ENCODE measurements at places on chromosomes 12 and 14.

DNA sequence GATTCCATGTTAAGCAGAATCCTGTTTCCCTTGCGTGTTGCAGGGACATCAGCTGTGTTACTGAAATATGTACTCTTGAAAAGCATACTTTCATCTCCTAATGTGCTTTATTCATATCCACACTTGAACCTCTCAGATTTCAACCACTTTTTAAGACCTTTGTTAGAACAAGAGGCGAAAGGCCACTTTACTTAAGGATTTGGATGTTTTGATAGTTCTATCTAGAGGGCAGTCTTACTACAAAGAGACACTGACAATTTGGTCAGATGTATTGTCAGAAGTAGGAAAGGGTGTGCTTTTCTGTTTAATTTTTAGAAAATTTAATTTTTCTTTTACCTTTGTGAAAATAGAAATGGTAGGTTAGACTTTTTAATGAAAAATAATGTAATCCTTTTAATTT is 267.9 kb downstream of the TMTC2 start:
- no peak for DNase-seq

DNA sequence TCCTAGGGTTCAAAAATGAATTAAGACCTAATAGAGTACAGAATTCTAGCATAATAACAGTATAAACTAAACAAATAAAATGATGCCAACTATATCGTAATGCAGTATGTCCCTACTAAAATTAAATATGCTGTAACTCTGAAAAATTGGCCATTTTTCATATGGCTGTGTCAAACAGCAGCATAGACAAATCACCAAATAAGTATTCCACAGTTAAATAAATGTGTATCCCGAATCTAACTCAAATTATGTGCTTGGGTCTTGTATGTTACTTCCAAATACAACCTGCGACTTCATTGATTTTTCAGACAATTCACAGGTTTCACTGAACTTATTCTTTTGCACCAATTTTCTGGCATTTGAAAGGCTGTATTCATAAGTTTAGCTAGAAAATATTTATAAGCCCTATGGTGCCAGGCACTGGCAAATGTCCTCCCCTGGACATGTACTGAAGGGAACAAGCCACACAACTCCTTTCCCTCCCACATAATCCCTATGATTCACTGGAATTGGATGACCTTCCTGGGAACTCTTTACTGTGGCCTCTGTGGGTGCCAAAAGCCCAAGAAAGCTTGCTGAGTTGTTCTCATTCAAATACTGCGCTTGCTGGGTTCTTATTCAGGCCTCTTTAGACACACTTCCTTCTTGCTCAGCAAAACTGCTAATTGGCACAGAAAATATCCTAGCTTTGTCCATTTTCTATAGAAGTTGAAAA is 108.8 kb downstream of the KITLG start:
- DNase-seq = peak; percentile 79

DNA sequence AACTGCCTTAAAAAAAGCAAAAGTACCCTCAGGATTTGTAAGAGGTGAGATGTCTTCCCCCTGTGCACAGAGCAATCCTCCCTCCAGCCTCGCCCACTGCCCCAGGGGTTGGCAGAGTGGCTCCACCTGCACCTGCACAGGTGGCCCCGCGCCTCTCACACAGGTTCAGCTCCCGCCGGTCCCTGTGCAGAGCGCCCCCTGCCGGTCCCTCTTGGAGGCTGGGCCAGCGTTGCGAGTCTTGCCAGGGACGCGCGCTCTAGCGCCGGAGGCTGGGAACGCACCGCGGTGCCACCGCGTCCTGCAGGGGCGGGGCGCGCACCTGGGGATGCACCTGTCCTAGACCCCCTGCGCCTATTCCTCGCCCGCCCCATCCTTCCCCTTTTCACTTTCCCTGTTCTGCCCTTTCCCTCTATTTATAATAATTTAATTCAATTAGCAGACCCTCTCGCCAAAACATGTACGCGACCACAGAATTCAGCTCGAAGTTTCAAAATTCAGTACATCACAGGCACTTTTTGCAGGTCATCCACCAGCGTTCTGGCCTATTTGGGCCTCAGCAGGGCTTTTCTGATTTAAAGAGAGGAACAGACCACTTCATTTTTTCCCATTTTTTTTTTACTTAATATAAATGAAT is 618.6 kb downstream of the AACS start:
- DNase-seq = no peak

DNA sequence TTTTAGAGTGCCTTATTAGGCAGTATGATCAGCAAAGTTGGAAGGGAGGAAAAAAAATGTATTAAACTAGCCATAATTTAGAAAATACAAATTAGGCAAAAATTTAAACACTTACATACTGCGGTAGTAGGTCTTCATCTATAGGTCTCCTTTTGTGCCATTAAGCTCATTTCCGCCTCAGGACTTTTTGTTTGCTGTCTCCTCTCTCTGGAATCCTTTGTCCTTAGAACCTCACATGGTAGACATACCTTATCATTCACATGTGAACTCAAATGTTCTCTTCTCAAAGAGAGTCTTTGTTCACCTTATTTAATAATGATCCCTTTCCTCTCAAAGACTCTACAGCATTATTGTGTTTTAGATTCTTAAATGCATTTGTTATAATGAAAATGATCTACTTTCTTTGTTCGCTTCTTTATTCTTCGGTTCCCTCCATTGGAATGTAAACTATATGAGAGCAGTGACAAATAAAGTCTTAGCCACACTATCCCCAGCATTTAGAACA is 14.7 kb downstream of the FANCM start:
- no peak for DNase-seq

DNA sequence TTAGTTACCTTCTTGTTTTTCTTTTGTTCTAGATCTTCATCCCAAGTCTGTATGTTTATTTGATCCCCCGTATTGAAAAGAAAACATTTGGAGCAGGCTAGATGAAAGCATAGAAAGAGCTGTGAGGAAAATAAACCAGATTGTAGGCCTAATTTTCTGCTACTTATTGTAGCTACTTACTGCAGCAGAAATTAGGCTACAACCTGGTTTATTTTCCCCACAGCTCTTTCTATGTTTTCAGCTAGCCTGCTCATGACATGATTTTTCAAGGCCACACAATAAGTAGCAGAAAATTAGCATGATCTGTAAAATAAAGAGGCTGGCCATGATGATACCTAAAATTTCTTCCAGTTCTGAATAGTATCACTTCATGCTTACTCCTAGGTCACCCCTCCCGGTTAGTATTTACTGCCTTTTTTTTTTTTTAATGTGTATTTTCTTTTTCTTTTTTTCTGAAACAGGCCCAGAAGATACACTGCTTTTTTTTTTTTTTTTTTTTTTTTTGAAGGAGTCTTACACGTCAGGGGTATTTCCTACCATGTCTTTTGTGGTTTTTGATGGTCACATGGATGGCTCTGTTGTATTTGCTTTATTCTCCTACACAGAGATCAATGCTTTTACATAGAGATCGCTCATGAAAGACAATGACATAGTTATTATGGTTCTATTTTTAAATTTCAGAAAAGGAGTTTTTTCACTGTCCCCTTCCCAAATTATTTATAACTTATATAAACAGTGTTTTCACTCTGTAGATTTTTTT is 32.3 kb downstream of the BHLHE41 start:
- DNase-seq = peak; percentile 55

DNA sequence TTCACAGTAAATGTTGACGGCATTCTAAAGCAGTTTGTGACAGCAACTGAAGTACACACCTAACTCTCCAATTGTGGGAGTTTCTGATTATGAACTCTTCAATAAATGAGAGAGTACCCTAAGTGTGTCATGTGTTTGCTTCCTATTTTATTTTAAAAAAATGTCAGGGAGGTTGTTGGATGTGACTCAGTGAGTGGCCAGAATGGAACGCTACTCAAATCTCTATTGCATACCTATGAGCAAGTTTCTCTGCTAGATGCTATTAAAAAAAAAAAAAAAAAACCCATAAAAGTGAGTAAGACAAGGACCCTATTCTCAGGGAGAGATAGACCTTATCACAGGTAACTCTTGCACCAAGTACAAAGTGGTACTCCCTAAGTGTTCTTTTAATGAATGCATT is 256.6 kb downstream of the BTG1 start:
- DNase-seq = no peak

DNA sequence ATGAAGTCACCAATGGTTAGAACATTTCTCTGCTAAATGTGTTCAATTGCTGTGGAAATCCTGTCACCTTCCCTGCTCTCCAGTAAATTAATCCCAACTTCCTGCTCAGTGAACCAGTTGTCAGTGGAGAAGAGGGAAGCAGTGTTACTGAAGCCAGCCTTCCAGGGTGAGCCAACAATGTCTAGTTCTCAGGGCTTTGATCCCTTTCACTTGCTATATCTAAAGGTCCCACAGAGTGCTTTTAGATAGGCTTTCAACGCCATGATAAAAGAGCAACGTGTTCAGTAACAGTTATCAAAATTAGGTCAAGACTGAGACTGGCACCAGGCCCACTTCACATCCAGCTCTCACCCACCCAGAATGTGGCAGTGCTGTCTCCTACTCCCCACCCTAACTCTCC is 139.7 kb downstream of the KCNH5 start:
- DNase-seq = no peak

DNA sequence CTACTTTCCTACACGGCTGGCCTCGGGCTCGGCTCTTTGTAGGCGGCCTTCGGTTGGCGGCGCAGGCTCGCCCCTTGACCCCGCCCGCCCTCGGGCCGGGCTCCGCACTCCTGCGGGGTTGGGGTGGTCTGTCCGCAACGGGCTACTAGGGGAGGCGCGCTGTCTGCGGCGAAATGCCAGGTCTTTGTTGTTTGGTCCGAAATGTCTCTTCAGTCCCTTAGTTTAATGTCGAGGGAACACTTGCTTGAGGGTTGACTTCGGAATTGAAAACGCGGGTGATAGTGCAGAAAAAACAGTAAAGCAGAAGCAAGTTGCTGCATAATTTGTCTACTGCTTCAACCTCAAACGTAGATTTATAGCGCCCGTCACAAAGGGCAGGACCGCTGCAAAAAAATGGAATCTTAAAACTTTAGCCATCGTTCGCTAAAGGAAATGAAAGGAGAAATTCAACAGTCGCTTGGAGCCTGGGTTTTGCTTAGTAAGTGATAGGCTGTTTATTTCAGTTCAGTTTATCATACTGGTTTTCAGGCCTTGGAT is 390 bp downstream of the JKAMP start:
- no peak for DNase-seq

- no peak for DNase-seq
Observed at GRCh38 chr14:37343307-37344094, 145.8 kb downstream of the MIPOL1 start.

GRCh38 chr12:125198652-125199051 is 133.4 kb downstream of the AACS start:
- no peak for DNase-seq

DNA sequence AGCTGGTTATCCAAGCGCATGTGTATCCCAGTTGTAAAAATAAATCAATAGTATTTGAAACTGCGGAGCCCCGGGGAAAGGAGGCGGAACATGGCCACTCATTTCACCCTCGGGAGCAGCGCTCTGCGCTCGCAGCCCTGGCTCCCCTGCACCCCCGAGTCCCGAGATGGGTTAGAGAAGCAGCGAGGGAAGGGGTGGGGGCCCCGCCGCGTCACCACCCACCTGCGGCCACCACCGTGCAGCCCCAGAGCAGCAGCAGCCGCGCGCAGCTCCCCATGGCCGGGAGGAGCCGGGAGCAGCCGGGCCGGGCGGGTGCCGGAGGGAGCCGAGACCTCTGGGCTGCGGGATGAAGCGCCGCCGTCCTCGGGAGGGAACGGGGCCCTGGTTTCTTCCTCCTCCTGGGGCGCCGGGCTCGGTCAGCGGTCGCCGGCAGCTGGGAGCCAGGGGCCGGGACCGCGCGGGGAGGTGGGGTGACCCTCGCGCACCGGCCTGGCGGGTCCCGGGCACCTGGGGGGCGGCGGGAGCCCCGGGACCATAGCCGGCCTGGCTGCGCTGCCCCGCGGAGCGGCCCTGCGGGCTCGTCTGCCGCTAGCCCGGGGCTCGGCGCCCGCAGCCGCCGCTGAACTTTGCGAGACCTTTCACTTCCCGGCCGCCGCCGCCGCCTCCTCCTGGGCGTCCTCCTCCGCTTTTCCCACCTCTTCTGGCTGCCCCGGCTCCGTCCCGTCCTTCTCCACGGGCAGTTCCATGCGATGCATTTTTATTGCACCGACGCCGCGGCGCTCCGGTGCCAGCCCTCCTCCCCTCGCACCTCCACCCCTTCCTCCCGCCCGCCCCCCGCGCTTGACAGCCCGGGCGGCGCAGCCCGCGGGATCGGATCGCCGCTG is at the start of gene NTN4:
Gene NTN4 (minus strand): TSS at position 732 of the 884 bp plus-strand sequence. CDS start 455 bp downstream, at position 277.
- peak; percentile 80 for DNase-seq

GRCh38 chr12:68530965-68531364 is 79.7 kb upstream of the RAP1B start:
- DNase-seq = peak; percentile 90

DNA sequence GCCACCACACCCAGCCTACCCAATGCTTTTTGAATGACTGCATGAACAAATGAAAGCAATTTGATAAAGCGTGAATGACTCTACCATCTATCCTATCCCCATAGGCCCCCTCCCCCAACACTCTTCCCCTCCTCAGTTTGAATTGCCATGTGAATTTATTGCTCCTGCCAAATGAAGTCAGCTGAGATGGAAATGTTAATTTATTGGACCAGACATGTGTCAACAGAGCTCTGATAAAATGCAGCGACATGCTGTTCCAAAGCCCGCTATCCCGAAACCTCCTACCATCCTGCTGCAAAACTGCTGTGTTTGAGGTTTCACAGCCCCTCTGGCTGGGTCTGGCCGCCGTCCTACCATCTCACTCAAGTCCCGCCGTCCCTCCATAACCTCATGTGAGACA is 360.5 kb downstream of the CACNA1C start:
- DNase-seq = no peak

GRCh38 chr14:34781242-34781641 is 66.8 kb upstream of the CFL2 start:
- peak; percentile 93 for DNase-seq

- no peak for DNase-seq
Observed at GRCh38 chr12:10243818-10244520, 31.3 kb downstream of the GABARAPL1 start.

DNA sequence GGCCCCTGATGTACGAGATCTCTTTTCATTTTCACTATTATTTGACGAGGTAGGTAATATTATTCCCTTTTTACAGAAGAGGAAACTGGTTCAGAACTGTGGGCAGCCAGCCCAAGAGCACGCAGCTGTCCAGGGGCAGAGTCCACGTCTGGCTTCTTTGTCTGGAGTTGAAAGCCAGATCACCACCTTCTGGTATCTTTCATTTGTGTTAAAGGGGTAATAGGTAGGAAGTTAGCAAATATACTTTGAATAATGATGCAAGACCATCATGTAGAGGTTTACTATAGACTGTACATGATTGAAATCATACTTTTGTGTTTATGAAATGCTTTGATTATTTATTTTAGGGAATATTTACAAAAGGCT is 144.1 kb upstream of the AMIGO2 start:
- no peak for DNase-seq

DNA sequence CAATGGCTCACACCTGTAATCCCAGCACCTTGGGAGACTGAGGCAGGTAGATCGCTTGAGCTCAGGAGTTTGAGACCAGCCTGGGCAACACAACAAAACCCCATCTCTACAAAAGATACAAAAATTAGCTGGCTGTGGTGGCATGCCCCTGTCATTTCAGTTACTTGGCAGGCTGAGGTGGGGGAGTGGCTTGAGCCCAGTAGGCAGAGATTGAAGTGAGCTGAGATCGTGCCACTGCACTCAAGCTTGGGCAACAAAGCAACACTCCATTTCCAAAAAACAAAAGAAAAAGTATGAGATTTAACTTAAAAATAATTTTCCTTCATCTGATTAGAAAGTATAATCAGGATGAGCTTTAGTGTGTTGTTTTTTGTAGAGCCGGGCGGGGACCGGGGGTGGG is 47.9 kb upstream of the BCAT1 start:
- no peak for DNase-seq

Data from fibroblast of skin of back (primary cell).